ENCODE measurements at places on chromosomes 7 and 10.

DNA sequence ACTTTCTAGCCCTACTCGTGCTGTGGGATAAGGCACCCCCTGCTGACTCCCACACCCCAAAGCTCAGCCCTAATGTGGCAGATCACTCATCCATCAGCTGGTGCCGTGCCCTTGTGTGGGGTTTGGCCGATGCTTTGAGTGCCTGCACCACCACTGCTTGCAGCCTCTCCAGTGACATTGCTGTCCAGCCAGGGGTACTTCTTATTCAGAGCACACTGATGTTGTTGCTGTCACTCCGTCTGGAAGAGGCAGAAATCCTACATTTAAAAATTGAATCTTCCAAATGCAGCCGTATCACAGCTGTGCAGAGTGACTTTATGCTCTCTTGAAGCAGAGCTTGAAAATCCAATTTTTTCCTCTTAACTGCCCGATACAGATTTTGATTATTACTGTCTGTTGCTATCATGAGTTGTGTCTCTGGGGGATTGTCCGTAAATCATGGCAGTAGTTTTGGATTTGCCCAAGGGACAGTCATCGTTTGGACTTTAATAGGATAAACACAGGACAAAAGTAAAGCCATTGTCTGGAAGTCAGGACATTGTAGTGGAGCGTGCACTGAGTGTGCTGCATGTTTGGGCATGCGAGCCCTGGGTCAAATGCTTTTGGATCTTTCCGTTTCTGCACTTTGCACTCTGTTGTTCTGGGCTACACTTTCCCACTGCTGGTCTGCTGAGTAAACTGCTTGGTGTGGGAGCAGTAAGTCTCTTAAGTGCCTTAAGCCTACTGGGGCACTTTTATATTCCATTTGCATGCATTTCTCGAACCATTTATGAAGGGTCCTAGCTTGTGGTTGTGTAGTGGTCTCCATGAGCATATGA, 128.2 kb downstream of the DOCK1 start:
- no peak for DNase-seq

- DNase-seq, result no peak
Measured at GRCh38 chr10:106625751-106626150, 538.8 kb downstream of the SORCS1 start.

GRCh38 chr10:68084469-68084868, 9.4 kb upstream of the HERC4 start:
- no peak for DNase-seq

DNA sequence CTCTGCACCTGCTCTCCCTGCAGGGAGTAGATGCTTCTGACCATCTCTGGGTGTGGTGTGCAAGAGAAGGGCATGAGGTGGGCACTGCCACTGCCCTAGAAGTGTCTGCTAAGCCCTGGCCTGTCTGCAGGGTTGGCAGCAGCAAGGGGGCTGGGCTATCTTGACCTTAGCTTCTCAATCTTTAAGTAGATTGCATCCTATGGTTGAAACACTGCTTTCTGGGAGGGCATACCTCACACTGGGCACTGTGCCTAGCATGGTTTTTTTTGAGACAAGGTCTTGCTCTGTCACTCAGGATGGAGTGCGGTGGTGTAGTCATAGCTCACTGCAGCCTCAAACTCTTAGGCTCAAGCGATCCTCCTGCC, 54.9 kb downstream of the CLIP2 start:
- no peak for DNase-seq

GRCh38 chr7:111690364-111691111, 128.2 kb upstream of the IMMP2L start:
- no peak for DNase-seq

Data from coronary artery (tissue), 2 donors.